ENCODE measurements at places on chromosomes 3 and 15.
A peak's percentile ranks its signal among the peaks of the same experiment; 100 is the strongest.

GRCh38 chr3:52314489-52314888, 1.6 kb upstream of the DNAH1 start:
- no peak for DNase-seq

GRCh38 chr15:77335298-77335697, 84.6 kb downstream of the PEAK1 start:
- peak; percentile 27 for DNase-seq

DNA sequence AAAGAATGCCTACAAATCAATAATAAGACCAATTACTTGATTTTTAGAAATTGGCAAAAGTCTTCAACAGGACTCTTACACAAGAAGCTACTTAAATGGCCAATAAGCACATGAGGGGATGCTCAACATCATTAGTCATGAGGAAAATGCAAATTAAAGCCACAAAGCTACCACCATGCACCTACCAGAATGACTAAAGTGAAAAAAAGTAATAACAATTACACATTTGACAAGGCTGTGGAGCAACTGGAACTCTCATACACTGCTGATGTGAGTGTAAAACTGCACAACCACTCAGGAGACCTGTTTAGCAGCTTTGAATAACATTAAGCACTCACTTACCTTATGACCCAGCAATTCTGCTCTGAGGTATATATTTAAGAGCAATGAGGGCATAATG, 68.4 kb downstream of the PPCDC start:
- no peak for DNase-seq

DNA sequence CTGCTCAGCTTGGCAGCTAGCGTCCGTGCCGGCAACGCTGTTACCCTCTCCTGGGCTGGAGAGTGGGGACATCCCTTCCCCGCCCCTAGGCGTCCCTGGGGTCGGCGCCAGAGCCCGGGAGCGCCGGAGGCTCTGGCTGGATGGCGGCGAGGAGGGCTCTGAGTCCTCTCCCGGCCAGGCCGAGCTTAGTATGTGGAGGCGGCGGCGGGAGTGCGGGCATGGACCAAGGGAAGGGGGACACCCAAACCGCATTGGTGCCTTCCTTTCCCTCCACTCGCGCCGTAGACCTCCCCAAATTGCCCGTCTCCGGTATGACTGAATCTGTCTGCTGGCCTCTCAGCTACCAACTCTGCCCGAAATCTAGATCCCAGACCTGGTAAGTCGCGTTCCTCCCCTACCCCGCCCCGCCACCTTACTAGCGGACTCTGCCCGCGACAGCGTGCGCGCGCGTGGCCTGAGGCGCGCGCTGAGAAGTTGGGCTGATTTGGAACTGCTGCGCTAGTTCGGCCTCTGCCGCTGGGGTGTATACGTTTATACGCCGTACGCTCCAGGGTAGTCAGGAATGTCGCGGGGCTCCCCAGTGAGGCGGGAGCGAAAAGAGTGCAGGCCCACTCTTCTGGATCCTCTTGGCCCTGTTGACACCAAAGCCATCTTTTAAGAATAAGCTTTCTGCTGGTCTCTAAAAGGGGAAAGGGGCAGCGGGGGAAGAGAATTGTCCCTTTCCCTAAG, 12.2 kb downstream of the ZIC1 start:
- DNase-seq, result no peak

DNA sequence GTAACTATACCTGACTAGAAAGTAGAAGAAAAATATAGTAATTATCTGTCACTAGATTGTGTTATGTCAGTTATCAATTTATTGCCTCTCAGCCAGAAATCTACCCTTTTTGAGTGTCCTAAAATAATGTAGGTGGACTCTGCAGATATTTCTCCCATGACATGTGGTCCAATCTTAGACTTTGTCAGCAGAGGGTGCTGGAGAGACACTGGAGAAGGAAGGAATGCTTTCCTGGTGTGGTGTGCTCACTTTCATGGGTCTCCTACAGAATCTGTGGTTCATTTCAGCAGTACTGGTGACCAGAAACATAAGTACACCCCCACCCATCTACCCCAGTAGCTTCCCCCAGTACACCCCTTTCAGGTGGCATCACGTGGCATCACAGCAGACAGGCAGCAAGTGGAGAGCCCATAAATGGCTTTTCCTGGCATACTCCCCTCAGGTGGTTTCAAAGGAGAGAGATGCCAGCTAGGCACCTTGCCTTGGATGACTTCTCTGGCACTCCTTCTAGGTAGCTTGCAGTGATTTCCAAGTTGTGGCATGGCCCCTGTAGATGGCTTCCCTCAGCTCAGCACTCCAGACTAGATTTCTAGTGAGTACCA, 114.7 kb downstream of the GADL1 start:
- no peak for DNase-seq

- DNase-seq, result peak; percentile 32
These were observed 7.2 kb downstream of the TMOD2 start for GRCh38 chr15:51758645-51759044.

DNA sequence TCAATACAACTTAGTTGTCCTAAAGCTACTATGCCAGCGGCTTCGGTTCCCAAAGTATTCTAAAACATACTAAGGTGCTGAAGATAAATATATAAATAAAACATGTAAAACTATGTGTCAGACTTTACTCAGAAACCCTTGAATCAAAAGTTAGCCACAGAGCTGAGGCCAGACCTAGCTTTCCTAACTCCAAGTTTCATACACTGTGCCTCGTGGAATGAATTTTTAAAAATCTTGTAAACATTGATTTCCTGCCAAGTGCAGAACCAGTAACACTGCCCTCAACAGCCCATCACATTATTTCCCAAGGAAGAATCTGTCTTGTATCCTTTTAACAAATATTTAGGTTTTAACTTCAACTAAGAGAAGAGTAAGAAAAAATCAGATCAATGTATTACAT, 36.4 kb downstream of the TAMM41 start:
- DNase-seq, result no peak

GRCh38 chr15:39580485-39581241, at the start of gene THBS1:
Gene THBS1 (plus strand): TSS chr15:39581079. CDS start chr15:39581858, 779 bp downstream.
- peak; percentile 92 for DNase-seq

DNA sequence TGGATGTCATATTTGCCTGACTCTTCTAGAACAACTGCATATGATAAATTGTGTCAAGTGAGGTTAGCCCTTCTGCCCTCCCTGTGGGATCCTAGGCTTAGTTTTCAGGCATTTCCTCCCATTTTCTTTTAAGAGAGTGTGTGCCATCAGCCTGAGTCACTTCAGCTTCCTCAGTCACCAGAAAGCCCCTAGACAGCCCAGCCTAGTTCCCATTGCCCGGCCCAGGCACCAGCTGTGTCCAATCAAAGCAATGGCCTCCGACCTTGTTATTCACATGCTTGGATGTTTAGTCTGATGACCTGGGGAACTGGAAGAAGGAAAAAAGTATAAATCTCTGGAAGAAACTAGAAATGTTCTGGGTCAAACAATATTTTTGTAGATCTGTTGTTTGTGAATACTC, 221.9 kb upstream of the LRIG1 start:
- DNase-seq, result no peak

GRCh38 chr15:88509321-88509720, 37.2 kb downstream of the DET1 start:
- DNase-seq, result no peak

GRCh38 chr3:68135067-68135466, 480.7 kb upstream of the SUCLG2 start:
- DNase-seq, result no peak

DNA sequence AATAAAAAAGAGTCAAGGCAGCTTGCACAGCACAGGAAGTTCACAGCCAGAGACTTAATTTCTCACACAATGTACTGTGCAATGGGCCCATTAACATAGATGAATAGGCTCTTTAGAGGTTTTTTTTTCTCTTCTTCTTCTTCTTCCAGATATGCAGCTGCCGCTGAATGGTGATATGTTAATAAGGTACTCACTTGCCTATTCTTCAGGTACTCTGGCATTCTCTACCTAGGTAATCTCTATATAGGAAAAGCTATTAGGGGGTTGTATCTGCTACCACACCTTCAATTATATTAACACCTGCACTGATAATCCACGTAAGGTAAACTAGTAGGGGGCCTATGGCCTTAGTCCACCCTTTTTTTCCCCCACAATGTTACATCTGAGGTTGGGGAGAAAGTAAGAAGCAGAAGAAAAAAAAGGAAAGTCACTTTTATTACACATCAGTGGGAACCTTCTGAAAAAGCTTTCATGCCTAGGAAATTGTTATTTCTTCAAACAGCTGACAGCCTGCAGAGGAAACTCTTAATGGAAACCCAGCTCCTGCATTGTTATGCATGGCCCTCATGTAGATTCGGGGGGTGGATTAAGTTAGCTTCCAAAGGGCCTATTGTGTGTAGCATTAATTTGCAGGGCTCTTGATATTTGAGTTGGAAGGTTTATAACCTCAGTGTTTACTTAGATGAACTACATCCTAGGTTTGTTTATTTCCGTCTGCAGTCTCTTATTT, 525.5 kb downstream of the ZIC1 start:
- DNase-seq, result no peak

DNA sequence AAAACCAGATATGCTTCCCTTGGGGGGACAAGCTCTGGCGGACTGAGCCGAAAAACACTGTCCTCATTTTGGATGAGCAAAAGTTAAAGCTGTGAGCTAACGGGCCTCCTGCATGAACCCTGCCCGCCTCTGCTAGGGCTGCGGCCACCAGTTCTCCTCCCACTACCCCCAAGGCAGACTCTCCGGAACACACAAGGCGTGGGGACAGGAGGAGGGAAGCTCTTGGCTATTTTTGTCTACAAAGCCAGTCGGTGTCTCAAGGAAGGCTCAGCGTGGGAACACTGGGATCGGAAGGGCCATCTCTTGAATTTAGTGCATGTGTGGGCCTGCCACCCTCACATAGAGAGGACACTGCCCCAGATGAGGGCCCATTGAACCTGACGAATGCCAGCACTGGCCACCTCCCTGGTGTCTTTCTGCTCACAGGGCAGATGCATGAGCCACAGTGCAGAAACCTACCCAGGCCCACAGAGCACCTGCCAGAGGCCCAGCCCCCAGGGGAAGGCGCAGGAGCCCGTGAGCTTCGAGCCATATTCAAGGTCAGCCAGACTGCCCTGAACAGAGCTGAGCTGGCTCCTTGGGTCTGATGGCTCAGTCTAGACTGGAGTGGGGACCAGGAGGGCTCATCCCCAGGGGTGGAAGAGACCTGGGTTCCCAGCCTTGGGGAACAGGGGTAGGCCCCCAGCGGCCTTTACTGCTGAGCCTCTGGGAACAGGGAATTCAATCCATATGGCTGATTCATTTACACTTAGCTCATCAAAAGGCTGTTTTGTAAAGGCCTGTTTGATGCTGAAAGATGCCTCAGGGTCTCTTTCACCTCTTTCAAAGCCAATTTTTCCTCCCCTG, 38.3 kb downstream of the HCN4 start:
- no peak for DNase-seq

DNA sequence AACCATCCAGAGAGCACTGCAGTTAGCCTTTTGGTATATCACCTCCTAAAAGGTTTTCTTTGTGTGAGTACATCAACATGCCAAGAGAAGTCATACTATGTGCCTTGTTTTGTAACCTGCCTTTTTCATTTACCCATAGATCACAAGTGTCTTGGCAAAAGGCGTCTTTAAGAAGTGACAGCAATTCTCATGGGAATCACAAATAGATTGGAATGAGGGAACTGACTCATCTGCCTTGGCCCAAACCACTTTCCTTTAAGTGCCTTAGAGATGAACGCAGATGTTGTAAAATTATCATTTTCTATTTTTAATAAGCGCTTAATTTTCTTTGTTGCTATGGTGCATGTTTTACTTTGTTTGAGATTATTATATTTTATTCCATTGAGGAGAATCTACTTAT, 20.7 kb upstream of the POMGNT2 start:
- DNase-seq, result no peak

- DNase-seq, result no peak
These were observed 477.1 kb downstream of the MAGI1 start for GRCh38 chr3:65561617-65562016.

DNA sequence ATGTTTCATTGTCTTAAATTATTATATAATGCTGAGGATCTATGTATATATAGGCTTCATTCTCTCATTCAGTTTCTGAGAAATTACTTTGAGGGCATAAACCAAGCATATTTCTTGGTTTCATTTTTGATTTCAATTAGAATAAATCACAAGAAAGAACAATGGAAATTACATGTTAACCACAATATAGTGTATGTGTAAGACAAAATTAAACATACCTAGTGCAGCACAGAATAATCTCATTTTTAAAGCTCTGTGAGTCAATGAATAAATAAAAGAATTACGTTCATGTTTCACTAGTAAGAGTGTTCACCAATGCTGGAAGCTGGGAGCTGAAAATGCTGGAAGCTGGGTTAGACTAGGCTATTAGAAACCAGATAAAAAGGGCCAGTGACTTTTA, 72.8 kb downstream of the UBE3A start:
- no peak for DNase-seq

DNA sequence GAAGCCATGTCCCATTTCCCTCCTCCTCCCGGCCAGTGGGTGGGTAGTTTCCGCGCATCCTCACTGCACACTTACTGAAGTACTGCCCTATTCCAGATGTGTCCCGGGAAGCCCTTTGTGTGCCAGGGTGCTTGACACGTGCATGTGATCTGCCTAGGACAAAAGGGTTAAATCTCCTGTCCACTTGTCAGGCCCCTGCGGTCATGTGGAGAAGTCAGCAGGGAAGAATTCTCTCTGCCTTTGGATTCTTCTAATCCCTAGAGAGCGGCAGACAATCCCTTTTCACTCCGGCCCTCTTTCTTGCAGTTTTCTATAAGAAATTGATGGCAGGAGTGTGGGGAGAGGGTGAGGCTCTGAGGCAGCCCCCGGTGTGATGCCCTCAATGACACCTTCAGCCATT, 19.8 kb downstream of the ST8SIA2 start:
- DNase-seq, result no peak

Measured in skin of body (tissue), 3 donors.